Osteoblast (primary cell): ENCODE measurements at places on chromosomes 2 and 18.

DNA sequence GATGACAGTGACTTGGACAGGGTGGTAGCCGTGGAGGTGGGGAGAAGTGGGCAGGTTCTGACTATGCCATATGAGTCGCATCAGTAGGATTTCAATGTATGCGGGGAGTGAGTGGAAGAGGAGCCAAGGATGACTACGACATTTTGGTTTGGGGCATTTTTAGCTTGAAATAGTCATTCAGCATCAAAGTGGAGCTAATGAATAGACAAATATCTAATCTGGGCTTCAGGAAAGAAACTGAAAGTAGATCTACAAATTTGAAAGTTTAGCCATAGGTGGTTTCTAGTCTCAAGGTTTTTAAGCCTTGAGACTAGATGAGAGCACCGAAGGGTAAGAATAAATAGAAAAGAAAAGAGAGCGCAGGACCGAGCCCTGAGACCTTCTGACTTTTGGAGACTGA is 58.3 kb downstream of the FEZ2 start:
- peaks cover 94% of the 10 kb centered on the region for H3K36me3 ChIP-seq
- H3K4me3 ChIP-seq, result no peak overlapping the region
- H3K27ac ChIP-seq, result peak overlapping the region; percentile 60
- peaks cover 48% of the 10 kb centered on the region for H3K4me1 ChIP-seq

DNA sequence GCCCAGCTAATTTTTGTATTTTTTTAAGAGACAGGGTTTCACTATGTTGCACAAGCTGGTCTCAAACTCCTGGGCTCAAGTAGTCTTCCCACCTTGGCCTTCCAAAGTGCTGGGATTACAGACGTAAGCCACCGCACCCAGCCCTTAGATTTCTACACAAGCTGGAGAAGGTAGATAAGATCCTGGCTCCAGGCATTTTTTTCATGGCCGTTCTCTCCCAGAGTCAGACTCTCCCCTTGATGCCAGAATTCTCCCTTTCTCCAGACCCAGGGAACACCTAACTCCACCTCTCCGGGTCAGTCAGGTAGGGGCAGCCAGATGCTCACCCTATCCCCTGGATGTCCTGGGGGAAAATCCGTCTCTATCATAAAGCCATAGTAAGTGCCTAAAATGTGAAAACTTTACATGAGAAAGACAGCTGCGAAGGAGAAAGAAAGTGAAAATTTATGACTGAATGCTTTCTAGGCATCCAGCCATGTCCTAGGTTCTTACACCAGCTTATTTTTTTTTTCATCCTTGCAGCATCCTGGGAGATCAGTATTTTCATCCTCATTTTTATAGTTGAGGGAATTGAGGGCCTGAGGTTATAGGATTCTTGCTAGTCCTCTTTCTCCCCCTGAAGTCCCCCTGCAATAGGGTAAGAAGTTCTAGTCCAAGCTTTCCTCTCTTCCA is 16.3 kb downstream of the SIX3 start:
- no peaks in the 10 kb centered on the region for H3K36me3 ChIP-seq
- H3K4me3 ChIP-seq, result no peak overlapping the region
- H3K4me1 ChIP-seq, result peaks cover 14% of the 10 kb centered on the region
- H3K27me3 ChIP-seq, result peaks cover 36% of the 10 kb centered on the region

DNA sequence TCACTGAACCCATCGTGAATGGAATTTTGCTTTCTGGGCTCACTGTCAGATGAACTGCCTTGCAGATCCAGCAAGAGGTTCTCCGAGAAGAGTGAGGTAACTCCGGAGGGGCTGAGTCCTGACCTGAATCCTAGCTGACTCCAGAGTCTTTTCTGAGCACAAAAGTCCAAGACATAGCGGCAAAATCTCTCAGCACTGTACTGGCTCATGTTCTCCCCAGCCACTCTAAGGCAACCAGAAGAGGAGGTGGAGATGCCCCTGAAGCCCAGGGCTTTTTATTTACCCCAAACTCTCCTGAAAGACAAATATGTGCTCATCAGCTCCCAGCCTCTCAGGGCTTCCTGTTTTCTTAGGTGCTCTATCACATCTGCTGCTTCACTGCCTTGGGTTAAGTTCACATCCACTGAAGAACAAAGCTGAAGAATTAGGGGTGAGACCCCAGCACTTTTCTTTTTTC is 221.8 kb downstream of the MREG start:
- no peaks in the 10 kb centered on the region for H3K36me3 ChIP-seq
- DNase-seq, result no peak
- peaks cover 38% of the 10 kb centered on the region for H3K4me1 ChIP-seq
- no peak overlapping the region for H3K27ac ChIP-seq
- no peaks in the 10 kb centered on the region for H3K27me3 ChIP-seq

DNA sequence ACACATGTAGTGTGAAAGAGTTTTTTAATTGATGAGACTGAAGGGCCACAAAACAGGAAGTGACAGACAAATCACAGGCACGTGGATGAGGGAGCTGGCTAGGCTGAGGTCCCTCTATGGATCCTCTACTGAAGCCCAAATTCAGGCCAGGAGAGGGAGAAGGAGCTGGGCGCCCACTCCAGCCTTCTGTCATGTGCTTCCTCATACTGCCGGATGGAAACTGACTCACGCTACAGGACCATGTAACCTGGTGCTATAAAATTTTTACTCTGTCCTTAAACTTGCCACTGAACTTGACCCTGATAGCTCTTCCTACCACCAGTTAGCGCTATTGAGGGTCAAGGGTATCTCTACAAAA is 31.3 kb downstream of the PSTPIP2 start:
- H3K4me1 ChIP-seq, result peaks cover 7% of the 10 kb centered on the region
- DNase-seq, result no peak
- H3K27ac ChIP-seq, result no peak overlapping the region
- no peaks in the 10 kb centered on the region for H3K36me3 ChIP-seq
- no peak overlapping the region for H3K4me3 ChIP-seq

- DNase-seq, result no peak
- H3K4me1 ChIP-seq, result peaks cover 5% of the 10 kb centered on the region
- H3K36me3 ChIP-seq, result no peaks in the 10 kb centered on the region
- no peak overlapping the region for H3K4me3 ChIP-seq
- H3K27ac ChIP-seq, result no peak overlapping the region
- no peaks in the 10 kb centered on the region for H3K27me3 ChIP-seq
Observed at GRCh38 chr2:62267696-62268095, 71.8 kb downstream of the B3GNT2 start.

DNA sequence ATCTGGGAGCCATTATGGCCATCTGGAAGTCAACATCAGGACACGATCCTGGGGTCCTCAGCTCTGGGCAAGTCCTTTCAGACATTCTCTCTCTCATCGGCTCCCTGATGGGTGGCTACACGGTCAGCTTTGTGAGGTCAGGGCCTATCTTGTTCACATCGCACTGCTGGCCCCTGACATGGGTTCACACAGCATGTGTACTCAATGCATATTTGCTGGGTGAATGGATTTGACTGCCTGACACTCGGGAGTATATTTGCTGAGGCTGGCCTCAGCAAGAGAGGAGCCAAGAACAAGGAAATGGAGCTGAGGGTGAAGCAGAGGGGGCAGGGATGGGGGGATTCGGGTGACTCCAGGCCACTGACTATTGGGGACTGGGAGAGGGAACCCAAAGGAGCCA is 50.5 kb downstream of the SLC4A5 start:
- H3K27me3 ChIP-seq, result peaks cover 10% of the 10 kb centered on the region
- DNase-seq, result no peak
- no peak overlapping the region for H3K27ac ChIP-seq
- H3K4me3 ChIP-seq, result no peak overlapping the region
- no peaks in the 10 kb centered on the region for H3K4me1 ChIP-seq
- H3K36me3 ChIP-seq, result no peaks in the 10 kb centered on the region

DNA sequence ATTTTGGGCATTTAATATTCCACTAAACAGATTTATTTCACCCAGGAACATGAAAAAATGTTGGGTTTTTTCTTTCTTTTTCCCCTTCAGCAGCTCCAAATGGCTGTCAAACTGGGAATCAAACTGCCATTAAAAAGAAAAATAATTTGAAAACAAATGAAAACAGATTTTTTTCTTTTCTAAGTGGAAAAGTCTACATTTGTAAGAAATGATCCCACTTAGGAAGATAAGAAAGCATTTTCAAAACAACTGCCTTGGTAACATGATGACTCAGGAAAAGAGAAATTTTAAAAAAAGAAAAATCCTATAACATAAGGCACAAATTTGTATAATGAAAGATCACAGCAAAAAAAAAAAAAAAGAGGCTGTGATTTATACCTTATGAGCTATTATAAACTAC is 20.0 kb downstream of the ZNF521 start:
- no peaks in the 10 kb centered on the region for H3K4me1 ChIP-seq
- no peak overlapping the region for H3K4me3 ChIP-seq
- H3K27ac ChIP-seq, result no peak overlapping the region
- H3K36me3 ChIP-seq, result no peaks in the 10 kb centered on the region
- no peak for DNase-seq
